ENCODE measurements at places on chromosomes 16 and 17.

DNA sequence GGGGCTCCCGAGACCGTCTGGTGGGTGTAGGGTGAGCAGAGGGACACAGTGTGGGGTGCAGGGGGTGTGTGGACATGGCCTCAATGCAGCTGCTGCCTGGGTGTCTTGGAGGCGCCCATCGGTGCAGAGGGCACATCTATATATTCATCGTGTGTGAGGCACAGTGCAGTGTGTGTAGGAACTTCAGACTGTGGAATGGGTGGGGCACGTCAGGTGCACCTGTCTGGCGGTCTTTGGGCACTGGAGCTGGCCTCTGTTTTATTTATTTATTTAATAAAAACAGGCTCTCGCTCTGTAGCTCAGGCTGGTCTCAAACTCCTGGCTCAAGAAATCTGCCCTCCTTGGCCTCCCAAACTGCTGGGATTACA lies 16.8 kb downstream of the LASP1 start:
- DNase-seq = no peak

GRCh38 chr17:69407759-69408158 lies 6.7 kb upstream of the MAP2K6 start:
- no peak for DNase-seq

DNA sequence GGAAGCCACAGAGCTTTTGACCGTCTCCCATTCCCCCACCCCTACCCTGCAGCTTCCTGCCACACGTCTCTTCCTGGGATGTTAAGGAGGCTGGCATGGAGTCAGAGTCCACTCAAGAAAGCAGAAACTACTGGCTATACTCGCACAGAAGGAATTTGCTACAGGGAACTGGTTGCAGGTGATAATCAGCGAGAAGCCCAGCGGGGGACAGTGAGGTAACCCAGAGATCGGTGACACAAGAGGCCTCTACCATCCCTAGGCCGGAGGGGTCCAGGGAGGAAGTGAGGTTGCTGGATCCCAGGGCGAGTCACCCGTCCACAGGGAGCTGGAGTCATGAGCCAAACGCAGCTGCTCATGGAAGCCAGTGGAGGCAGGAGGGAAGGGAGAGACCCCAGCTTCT lies 93.7 kb downstream of the SDK2 start:
- no peak for DNase-seq

- DNase-seq = no peak
Observed at GRCh38 chr17:55351226-55351625, 70.4 kb downstream of the MMD start.

DNA sequence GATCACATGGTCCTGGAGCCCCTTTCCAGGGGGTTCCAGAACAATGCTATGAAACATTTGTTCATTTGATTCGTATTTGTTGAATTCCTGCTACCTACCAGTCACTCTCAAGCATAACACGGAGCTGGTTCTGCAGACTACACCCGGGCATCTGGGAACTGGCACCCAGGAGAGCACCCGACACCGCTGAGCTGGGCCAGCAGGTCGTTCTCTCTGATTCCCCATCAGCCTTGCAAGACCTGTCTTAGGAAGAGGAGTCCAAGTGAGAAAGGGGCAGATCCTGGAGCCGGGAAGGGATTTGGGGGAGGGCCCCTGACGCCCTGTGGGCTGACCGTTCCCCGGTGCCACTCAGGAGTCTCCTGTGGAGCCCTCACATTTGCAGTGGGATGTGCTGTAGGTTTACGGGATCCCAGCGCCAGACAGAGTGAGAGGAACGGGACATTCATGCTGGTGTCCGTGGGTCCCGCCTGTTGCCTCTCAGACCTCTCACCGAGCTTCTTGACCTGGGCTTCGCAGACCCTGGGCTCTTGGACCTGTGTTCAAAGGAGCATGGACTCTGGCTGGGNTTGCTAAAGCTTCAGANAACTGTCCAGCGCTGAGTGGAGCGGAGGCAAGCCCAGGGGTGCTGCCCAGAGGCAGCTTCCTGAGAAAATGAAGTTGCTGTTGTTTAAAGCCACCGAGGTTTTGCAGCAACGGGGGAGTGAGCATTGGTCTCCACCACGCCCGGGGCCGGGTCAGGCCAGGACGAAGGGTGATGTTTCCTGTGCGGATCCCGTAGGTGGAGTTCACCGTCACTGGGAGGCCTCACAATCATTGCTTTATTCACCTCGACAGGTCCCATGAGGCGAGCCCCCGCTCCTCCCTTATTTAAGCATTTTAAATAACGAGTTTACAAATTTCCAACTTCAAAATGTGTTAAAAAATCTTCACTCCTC lies 49.2 kb downstream of the METRNL start:
- DNase-seq = no peak

GRCh38 chr17:17063546-17064122 lies 21.4 kb downstream of the MPRIP start:
- DNase-seq = no peak

GRCh38 chr17:78305801-78306200 lies 54.1 kb downstream of the SOCS3 start:
- DNase-seq = no peak

GRCh38 chr16:11032000-11032921 lies 87.9 kb downstream of the CLEC16A start:
- DNase-seq = no peak

DNA sequence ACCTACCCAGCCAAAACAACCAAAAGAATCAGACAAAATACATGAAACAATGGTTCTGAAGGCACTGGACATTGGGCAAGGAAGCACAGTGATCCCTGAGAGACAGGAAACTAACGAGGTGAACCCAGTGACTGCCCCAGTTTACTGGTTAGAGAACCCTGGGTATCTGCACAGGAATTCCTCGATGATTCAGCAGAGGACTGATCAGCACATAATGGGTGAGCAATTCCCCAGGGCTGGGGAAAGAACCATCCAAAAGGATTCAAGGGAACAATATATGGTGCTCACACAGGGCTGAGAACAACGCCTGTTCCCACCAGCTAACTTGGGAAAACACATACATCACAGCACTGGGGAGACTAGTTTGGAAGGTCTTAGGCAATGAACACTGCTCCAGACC lies 167.2 kb downstream of the PARN start:
- no peak for DNase-seq

GRCh38 chr17:77459018-77459755 lies 318.4 kb downstream of the SEC14L1 start:
- DNase-seq = no peak

DNA sequence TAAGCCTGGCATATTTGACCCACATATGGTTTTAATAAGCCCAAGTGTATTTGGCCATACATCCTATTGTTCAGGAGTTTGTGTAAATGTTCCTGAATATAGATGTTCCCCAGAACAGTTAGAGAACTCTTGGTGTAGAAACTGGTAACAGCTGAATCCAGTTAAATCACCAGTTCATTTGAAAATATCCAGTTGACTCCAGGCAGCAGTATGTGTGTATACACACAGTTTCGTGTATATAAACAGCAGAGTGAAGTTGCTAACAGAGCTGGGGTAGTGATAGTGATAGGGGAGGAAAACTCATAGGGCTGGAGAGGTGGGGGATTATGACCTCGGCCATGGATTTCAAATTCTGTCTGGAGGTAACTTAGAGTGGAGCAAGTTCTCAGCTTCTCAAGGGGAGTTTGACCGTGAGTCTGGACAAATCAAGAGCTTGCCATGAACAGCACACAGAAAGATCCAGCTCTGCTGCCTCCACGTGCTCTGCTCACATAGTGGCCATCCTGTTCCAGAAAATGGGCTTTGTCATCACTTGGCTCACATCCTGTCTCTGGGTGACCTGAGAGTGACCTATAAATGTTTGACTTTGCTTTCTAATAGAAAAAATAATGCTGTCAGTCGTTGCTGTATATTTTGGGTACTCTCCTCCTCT lies 30.6 kb upstream of the MMD start:
- DNase-seq = peak; percentile 66

GRCh38 chr17:58747674-58748073 lies 8.0 kb upstream of the PPM1E start:
- no peak for DNase-seq

DNA sequence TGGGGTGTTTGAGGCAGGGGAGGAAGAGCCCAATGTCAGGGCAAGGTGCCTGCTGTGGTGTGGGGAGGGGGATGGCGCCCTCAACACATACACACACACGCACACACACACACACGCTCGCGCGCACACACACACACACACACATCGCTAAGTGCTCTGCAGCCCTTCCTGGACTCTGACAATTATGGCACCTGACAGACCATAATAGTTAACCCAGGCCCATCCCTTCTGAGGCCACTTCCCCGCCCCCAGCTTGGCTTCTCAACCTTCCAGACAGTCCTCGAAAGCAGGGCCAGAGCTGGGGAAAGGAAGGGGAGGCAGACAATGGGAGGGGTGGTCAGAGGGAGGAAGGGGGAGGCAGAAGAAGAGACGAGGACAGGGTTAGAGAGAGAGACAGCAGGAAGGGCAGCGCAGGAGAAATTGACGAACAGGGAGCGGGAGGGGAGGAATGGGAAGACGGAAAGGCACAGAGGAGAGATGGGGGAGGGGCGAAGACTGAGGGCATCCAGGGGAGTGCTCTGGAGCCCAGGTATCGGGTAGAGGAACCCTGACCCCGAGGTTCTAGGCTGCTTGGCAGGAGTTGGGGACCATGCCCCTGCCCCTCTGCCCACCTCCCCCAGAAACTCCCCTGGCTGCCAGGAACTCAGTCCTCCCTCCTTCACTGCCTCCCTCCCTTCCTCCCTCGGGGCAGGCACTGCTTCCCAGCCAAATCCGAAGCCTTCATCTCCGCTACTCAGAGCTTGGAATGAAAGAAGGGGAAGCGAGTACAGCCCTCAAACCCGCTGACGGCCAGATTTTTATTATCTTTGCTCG lies 4.0 kb downstream of the SRCIN1 start:
- no peak for DNase-seq

DNA sequence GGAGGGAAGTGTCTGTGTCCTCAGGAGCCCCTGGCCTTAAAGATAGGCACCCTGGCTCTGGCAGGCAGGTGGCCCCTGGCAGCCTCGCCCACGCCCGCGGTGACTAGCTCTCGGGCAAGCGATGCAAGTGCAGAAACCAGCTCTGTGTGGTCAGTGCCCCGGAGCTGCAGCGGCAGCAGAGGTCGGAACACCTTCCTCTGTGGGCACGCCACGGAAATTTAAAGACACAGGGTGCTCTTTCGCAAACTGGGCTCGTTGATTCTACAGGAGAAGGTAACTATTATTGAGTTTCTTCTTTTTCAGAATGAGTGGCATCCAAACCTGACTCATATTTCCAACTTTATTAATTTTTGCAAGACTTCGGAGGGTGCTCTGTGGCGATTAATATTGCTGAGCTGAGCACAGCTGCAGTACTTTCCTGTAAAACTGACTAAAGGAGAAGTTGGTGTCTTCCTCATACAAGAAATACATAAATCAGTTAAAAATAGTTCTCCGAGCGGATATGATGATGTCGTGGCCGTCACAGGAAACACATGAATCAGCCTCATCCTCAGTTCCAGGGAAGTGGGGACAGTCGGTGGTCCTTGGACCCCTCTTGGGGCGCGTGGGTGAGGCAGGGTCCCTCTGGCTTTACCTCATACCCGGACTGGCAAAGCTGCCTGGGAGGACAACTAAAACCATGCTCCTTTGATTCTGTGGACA lies 120.2 kb downstream of the METRNL start:
- DNase-seq = no peak

GRCh38 chr16:11354733-11355574 lies 9.7 kb downstream of the RMI2 start:
- DNase-seq = peak; percentile 69

DNA sequence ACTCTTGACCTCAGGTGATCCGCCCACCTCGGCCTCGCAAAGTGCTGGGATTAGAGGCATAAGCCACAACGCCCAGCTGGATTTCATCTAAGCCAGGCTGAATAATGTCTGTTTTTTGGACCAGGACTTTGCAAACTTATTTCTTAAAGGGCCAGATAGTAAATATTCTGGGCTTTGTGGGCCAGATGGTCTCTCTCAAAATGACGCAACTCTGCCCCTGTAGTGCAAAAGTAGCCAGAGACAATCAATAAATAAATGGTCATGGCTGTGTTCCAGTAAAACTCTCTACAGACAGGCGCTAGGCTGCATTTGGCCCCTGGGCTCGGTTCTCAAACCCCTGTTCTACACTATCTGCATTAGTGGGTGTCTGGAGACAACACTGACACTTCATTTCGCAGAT lies 121.9 kb upstream of the CDH13 start:
- no peak for DNase-seq

DNA sequence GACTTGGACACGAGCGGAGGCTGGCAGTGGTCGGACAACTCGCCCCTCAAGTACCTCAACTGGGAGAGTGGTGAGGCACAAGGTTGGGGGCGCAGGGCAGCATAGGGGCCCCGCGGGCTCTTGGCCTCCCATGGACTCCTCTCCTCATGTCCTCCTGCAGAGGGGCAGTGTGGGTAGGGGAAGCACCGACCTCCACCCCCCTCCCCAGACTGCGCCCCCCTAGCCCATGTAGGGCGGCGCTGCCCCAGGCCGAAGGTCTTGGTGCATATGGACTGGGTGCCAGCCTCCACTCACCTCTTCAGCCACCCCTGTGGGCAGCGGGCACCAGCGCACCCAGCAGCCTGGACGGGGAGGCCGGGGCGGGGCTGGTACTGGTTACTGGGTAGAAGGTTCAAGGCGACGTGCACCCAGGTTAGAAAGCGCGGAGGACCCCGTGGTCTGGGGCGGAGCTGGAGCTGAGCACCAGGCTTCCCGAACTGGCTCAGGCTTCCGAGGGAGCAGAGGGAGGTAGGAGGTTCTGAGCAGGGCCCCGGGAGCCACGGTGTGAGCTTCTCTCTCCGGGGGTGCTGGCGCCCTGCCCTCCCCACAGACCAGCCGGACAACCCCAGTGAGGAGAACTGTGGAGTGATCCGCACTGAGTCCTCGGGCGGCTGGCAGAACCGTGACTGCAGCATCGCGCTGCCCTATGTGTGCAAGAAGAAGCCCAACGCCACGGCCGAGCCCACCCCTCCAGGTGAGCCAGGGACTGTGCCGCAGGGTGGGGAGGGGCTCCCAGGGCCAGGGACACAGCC lies 39.5 kb downstream of the MRC2 start:
- no peak for DNase-seq

DNA sequence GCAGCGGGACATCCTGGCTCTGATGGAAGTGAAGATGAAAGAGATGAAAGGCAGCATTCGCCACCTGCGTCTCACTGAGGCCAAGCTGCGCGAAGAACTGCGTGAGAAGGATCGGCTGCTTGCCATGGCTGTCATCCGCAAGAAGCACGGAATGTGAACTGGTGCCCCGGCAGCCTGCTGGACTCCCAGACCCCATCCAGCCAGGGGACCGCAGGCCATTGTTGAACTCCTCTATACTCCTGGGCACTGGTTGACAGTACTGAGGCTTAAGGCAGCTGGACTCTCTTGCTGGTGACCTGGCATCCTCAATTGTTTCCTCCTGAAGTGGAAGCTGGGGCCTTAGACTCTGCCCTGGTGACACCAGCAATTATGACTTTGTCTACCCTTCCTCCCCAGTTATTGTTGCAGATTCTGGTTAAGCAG lies 1.2 kb downstream of the THAP11 start:
- no peak for DNase-seq

GRCh38 chr17:75843577-75844529 lies at the start of gene UNC13D:
Gene UNC13D, minus strand, starts transcription at chr17:75844404. Its CDS starts 67 bp downstream, at chr17:75844337.
- DNase-seq = no peak

- no peak for DNase-seq
Observed at GRCh38 chr16:314795-315299, 31.9 kb downstream of the PDIA2 start.
